Retina (tissue), 1 donor: ENCODE measurements at places on chromosomes 6 and 20.

- DNase-seq: no peak
Observed at GRCh38 chr6:80003826-80004172, 650 bp upstream of the TTK start.

DNA sequence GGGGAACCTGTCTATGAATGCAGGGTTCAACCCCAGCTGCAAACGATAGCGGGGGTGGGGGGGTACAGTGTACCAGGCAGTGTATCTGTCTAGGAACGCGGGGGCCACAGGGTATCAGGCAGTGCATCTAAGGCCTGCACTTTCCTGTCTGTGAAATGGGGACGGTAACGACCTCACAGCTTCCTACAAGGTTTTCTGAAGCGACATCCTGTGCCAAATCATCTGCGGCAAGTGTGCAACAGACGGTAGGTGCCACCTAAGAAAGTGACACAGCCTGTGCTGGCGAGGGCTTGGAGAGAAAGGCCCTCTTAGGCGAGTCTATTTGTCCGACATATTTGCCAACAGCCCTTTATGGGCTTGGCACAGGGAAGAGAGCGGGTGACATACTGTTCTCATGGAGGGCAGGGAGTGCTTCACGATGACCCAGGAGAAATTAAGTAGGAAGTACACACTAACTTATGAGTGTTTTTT, 3.8 kb downstream of the DIDO1 start:
- no peak for DNase-seq

GRCh38 chr20:44571362-44571988, 10.9 kb upstream of the PKIG start:
- no peak for DNase-seq

DNA sequence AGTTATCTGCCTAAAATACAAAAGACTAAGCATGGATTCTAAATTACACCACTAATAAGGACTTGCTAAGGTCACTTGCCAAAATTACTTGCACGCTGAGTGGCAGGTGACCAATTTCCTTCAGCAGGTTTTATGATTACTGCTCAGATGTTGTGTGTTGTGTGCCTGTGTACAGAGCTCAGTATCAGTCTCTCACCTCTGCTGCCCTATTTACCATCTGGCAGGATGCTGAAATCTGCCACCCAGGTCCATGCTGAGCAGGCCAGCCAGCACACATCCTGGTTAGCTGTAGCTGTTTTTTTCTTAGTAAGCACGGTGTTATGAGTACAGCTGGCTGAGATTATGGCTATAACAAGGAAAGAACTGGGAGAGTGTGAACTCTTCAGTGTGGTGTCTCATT, 34.0 kb downstream of the ELOVL4 start:
- DNase-seq: no peak

- DNase-seq: peak; percentile 45
Observed at GRCh38 chr6:104521176-104521575, 338.5 kb downstream of the HACE1 start.

DNA sequence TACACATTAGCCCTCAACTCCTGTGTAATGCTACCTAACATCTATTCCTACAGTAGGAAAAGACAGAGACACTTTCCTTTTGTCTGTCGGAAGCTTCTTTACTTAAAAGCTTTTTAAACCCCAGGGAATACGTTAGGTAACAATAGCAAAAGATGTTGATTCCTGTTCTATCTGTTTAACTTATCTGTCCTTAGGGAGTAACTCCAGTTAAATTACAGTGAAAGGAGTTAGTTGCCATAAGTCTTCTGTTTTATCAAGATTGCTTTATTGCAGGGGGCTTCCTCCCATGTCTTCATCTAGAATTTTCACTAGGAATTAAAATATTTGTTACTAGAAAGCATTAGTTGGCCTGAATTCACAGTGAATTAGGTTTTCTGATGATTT, 26.2 kb downstream of the TOP1 start:
- DNase-seq: no peak

DNA sequence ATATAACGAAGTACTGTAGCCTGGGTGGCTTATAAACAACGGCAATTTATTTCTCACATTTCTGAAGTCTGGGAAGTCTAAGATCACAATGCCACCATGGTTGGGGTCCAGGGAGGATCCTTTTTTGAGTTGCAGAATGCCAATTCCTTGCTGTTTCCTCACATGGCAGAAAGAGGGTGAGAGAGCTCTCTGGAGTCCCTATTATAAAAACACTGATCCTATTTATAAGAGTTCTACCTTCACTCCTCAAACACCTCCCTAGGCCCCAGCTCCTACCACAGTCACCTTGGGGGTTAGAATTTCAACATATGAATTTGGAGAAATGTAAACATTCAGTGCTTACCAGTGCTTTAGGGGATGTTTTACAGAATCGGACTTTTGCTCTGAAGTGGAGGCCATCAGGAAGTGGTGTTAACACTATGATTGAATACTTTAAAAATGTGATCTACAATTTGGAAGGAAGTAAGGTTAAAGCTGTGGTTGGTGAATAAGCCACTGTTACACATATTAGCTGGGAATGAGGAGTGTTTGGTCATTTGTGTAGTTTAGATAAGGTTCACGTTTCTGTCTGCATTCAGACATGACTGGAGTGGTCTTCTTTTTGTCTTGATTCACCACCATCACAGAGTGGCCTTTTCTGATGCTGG, 79.9 kb upstream of the SPTLC3 start:
- DNase-seq: no peak

DNA sequence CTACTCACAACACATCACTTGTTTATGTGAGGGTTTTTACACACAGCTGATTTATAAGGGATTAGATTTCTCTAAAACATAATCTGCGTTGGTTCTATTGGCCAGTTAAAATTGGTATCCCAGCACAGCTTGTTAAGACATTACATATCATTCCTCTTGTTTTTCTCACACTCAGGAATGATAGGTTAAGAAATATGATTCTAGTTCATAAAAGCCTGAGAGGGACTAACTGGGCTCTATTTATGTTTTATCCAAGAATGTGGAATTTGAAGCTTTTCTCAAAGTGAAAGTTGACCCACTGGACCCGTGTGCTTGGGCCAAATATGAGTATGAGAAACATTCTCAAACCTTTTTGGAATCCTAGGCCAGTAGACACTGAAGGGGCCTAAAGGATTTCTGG, 117.3 kb downstream of the TMEM170B start:
- DNase-seq: no peak

GRCh38 chr20:7497985-7498384, 442.3 kb downstream of the HAO1 start:
- DNase-seq: no peak

- DNase-seq: no peak
Observed at GRCh38 chr6:118317581-118318563, 230.2 kb upstream of the PLN start.

DNA sequence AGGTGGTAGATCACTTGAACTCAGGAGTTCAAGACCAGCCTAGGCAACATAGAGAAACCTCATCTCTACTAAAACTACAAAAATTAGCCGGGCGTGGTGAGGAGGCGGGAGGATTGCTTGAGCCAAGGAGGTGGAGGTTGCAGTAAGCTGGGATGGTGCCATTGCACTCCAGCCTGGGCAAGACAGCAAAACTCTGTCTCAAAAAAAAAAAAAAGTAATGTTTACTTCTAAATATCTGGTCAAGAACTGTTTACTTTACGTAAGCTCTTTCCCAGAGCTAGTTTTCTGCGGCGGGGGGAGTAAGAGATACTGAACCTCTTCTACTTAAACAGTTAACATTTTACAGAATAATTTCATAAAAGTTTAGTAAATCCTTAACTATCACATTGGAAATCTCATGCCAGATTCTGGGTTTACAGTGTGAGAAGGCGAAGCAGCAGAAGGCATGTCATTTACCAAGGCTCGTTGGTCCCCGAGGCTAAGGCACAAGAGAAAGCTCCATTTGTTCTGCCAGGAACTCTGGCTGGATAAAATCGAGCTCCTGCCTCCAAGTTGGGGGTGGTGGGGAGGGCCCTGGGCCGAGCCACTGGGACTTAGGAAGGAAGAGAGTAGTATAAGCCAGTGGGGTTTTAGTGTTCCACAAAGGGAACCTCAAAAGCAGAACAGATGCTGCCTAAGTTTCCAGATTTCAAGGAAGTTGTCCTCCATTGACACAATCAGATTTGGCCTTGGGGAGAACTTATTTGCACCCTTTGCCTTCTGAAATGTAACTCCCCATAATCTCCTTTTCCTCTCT, 41.7 kb downstream of the ARFGEF2 start:
- no peak for DNase-seq

GRCh38 chr20:50516180-50516934, 6.2 kb downstream of the PTPN1 start:
- DNase-seq: no peak

DNA sequence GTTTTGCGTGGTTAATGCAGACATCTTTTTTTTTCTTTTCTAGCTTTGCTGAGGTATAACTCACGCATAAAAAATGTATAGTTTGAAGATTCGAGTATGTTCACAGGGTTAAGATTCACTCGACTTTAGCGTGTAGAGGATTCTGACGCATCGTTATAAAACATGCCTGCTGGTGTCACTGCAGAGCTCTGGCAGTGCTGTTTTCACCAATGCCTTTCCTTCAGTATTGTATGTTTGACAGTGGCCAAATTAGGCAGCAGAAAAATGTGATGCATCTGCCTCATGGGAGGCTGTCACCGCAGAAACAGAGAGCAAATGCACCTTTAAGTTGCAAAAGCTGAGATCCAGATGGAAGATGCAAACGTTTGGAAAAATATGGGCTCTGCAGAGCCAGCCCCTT, 18.0 kb upstream of the SIRPB2 start:
- no peak for DNase-seq

DNA sequence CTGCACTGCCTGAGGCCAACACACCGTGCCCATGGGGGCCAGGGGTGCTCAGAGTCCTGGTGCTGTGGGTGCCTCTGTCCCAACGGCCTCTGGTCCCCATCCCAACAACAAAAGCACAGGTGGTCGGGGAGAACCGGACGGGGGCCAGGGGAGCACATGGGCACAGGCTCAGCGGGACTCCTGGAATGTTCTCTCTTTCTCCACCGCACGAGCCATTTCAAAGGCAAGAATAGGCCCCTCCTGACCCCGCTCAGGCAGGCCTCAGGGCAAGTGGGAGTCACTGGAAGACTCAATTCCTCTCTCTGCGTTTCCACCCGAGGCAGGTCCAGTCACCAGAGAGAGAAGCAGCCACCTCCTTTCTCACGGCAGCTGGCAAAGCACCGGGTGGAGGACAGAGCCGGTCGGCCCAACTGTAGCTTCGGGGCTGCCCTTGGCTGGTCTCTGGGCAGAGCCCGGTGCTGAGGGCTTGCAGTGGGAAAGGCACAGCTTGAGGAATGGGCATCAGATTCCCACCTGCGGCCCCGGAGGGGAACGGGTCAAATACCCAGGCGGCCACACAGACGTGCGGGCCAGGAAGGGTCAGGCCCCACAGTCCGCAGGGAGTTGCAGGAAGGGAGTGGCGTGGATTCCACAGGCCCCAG, 55.2 kb downstream of the KCNQ2 start:
- DNase-seq: no peak

GRCh38 chr20:11047559-11047958, 373.8 kb upstream of the JAG1 start:
- DNase-seq: no peak

DNA sequence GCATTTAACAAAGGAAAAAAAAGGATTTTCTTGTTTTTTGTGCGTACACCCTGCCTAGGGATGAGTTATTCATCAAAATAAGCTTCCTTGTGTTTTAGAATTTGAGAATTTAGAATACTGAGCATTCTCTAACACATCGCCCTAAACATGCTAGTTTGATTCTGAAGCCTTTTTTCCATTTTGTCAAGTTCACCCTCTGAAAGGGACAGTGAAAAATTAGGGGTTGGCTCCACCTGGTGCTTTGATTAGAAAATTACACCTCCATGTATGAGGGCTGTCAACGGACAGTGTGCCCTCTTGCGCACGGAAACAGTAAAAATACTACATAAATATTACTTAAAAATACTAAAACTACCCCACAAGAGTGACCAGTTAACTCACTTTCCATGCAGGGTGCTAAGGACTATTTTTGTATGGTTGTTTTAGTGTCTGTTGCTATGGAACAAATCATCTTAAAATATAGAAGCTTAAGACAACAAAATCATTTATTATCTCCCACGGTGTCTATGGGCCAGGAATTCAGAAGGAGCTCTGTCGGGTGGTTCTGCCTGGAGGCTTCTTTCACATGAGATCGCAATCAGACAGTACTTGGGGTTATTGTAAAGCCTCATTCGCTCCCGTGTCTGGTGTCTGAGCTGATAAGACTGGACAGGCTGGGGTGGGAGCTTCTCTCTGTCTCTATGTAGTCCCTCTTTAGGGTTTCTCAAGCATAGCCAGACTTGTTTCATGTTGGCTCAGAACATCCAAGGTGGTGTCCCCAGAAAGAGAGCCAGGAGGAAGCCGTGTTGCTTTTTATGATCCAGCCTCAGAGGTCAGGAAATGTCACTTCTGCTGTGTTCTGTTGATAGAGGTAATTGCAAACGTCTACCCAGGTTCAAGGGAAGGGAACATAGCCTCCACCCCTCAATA, 41.1 kb upstream of the TMEM170B start:
- DNase-seq: peak; percentile 73

DNA sequence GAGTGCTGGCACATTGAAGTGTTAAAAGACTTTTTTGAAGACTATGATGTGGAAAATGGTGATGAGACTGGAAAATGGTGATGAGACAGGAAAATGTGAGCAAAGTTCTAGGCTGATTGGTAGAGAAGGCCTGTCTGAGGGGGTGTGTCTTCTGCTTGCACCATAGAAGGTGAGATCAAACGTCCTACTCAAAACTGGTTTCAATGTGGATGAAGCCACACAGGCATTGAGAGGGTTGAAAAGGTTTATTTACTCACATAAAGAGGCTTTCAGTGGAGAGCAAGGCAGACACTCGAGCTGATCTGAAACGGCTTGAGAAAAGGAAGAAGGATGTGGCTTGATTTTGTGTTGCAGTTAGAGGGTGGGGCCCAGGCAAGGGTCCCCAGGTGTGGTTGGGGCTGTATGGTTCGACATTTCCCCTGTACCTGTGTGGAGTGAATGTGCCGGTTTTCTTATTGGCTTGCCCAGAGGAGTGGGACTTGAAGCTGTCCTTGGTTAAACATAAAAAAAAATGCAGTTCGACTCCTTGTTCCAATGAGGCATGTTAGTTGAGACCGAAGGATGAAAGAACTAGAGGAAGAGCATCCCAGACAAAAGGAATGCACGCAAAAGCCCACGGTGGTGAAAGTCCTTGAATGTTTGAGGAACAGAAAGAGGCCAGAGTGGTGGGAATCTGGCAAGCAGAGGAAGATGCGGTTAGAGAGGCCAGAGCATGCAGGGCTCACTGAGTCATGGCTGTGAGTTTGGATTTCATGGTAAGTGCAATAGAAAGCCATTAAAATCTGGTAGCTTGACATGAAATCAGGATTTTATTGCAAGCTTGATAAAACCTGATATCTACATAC, 172.3 kb downstream of the EPM2A start:
- no peak for DNase-seq

DNA sequence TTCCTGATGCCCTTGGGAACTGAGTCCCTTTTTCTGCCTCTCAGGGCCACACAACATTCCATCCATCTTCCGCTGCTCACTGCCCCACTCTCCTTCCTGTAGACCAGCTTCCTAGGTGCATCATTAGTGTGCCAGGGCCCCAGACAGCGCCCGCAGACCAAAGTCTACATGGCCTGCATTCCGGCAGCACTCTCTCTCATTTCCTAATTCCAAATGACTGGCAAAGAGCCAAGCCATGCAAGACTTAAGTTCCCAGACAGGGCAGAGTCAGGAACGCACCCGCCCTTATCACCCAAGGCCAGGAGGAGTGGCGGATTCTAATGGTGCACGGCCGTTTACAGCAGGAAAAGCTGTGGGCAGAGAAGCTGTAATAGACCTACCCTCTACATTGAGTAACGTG, 159.8 kb upstream of the ARID1B start:
- DNase-seq: no peak
